ENCODE measurements at places on chromosomes 4 and X. TPM values are rescaled to one million over a fixed set of nuclear protein-coding genes. Genes with fewer than 3 reads are reported as not detected.

- DNase-seq: no peak
These were observed 179.0 kb downstream of the SPCS3 start for GRCh38 chr4:176498617-176499256.

- DNase-seq: no peak
These were observed 117.1 kb upstream of the FRG1 start for GRCh38 chr4:189823591-189823990.

- DNase-seq: no peak
These were observed 46.8 kb upstream of the TMPRSS11F start for GRCh38 chr4:68176500-68176899.

GRCh38 chr4:158253350-158253980 lies 43.2 kb downstream of the TMEM144 start:
- DNase-seq: peak; percentile 52

GRCh38 chrX:122047261-122047660 lies 999.9 kb downstream of the GLUD2 start:
- no peak for DNase-seq

GRCh38 chr4:180947425-180947824 lies 1295.8 kb upstream of the TENM3 start:
- no peak for DNase-seq

- DNase-seq: peak; percentile 70
These were observed 3.5 kb downstream of the BCOR start for GRCh38 chrX:40094041-40094899.

DNA sequence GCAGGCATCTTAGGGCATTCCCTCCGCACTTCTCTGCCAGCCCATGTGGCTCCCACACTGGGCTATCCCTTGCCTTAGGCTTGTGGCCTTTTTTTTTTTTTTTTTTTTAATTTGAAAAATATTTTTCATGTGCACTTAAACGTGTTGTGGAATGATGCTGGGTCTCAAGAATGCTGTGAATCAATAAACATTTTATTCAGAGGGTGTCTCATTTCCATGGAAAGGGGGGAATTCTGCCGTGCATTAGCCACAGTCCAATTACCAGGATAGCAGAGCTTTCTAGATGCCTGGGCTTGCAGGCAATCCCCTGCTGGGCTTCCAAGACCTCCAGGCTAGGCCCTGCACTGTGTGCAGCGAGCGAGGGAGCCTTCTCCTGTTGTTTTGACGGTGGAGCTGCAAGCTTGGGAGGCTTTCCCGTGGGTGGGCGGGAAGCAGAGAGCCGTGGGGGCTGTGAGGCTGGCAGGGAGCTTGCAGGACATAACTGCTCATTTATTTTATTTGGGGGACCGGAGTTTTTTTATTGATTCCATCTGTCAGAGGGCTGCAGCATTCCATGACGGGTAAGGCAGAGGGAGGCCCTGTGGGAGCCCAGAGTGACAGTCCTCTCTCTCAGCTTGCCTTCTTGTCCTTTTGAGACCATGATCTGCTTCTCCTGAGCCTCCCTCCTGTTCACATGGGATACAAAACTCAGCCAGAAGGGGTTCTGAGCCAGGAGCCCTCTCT lies 2.6 kb upstream of the CPZ start:
- DNase-seq: no peak

DNA sequence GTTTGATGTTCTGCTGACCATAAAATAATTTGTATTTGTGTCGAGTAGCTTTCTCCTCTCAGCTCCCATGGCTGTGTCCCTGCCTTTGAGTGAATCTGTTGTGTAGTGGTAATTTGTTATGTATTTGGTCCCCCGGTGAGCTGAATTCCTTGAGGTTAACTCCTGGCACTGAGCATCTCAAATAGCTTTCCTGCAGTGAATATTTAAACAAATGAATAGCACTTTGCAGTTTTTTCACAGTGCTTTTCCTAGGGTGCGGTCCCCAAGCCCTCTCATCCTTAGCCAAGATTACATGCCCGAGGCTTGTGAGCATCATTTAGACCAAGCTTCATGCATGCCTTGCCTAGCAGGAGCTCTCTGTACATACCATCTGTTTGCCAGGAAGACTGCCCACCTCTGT lies 74.2 kb downstream of the CLDN34 start:
- DNase-seq: no peak

- DNase-seq: no peak
These were observed 294.6 kb downstream of the TRIML1 start for GRCh38 chr4:188433741-188434315.

- no peak for DNase-seq
These were observed 13.3 kb downstream of the HNRNPD start for GRCh38 chr4:82360298-82361177.

DNA sequence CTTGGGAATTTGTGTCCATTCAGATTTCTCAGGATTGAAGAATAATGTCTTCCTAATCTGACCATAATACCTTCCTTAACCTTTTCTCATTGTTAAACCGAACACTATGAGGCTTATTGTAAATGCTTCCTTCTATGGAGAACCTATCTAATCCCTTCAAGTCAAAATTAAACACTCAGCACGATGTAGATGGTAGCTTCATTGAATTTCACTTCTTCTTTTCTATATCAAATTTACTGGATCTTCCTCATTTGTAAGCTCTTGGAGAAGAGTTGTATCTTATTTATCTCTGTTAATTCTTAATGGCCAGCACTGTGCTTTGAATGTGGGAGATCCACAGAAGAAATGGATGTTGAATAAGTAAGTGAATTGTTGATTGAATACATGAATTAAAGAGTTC lies 109.0 kb upstream of the RAPGEF2 start:
- DNase-seq: no peak

DNA sequence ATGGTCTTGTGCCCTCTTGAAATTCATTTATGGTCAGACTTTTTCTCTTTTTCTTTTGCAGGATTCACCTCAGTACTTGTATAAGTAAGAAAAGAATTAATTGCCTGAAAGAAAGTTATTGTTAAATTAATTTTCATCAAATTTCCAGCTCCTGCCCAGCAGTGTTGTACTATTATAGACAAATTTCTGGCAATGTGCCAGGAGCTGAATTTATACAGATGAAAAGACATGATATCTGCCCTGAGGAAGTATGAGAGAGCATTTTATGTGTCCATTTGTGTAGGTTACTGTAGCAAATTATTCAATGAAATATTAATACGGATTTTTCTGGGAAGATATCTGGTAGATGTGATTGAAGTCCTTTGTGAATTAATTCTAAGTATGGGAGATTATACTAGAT lies 2371.5 kb upstream of the TENM3 start:
- DNase-seq: no peak

DNA sequence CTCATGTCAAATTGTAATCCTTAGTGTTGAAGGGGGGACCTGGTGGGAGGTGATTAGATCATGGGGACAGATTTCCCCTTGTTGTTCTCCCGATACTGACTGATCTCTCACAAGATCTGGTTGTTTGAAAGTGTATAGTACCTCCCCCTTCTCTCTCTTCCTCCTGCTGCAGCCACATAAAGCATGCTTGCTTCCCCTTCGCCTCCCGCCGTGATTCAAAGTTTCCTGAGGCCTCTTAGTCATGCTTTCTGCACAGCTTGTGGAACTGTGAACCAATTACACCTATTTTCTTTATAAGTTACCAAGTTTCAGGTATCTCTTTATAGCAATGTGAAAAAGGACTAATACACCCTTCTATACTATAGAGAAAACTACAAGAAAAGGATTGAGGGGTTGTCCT lies 1170.5 kb upstream of the AGA start:
- DNase-seq: no peak

GRCh38 chrX:152926279-152926678 lies 28.4 kb downstream of the ZNF185 start:
- peak; percentile 61 for DNase-seq

DNA sequence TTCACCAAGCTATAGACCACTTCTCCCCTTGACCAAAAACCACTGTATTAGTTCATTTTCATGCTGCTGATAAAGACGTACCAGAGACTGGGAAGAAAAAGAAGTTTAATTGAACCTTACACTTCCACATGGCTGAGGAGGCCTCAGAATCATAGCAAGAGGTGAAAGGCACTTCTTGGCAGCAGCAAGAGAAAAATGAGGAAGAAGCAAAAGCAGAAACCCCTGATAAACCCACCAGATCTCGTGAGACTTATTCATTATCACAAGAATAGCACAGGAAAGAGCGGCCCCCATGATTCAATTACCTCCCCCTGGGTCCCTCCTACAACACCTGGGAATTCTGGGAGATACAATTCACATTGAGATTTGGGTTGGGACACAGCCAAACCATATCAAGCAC lies 97.8 kb downstream of the DOCK11 start:
- DNase-seq: no peak

The CENPC gene
- 7.3 TPM for total RNA-seq

The CDS1 gene
- 0.65 TPM for total RNA-seq

The LDB2 gene
- total RNA-seq: 21.0 TPM

The CENPVL2 gene
- total RNA-seq: not detected

The GASK1B gene
- total RNA-seq: 3.2 TPM

The RADX gene
- total RNA-seq: 0.60 TPM

The TMPRSS11B gene
- total RNA-seq: not detected

All from left lobe of liver (tissue), 2 donors.